ENCODE measurements at places on chromosomes 5 and 9. TPM values are rescaled to one million over a fixed set of nuclear protein-coding genes. Genes with fewer than 3 reads are reported as not detected.
A peak's percentile ranks its signal among the peaks of the same experiment; 100 is the strongest.

DNA sequence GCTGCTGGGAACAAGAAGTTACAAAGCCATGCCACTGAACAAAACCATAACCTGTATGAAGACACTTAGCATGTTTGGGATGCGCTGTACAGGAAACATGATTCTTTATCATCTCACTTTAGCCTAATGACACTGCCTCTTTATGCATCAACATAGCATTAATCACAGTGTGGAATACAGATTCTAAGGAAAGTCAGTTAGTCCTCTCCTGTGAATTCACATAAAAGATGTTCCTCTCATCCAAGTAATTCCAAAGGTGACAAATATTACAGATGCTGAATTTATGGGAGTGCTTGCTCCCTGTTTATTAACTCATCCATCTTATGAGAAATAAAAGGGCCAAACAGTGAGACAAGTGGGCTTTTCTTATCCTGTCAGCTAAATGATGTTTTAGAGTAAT, 1677.7 kb downstream of the EFNA5 start:
- DNase-seq = no peak

DNA sequence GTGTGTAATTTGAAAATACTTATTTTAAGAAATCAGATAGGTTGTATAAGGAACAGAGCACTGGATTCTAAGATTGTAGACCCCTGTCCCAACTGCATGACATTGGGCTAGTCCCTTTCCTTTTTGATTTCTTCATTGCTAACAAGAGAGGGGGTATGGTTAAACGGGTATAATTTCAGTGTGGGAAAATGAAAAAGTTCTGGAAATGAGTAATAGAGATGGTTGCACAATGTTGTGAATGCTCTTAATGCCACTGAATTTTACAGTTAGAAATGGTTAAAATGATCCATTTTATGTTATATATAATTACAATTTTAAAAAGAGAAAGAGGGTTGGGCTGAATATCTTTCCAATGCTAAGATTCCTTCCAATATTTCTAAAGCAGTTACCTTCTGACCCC, 103.3 kb upstream of the LHFPL2 start:
- no peak for DNase-seq

Gene SLC6A18
- 4.7 TPM for polyA plus RNA-seq

- no peak for DNase-seq
These were observed 978 bp upstream of the UBE2B start for GRCh38 chr5:134370311-134370870.

- DNase-seq = no peak
These were observed 4.9 kb upstream of the IFNB1 start for GRCh38 chr9:21082671-21083070.

- no peak for DNase-seq
These were observed 942 bp upstream of the NRG2 start for GRCh38 chr5:140044041-140044440.

DNA sequence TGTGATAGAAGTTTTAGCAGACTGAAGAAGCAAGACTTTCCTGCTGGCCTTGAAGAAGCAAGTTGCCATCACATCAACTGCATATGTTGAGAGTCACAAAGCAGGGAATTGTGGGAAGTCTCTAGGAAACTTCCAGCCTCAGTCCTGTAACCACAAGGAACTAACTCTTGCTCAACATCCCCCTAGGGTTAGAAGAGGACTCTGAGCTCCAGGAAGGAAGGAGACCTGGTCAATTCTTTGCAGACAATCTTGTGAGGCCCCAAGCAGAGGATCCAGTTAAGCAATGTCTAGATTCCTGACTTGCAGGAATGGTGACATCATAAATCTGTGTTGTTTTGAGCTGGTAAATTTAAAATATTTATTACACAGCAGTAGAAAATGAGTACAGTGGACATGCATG, 18.6 kb upstream of the ZNF366 start:
- no peak for DNase-seq

Gene PCA3
- 0.40 TPM for polyA plus RNA-seq

Gene ARAP3
- polyA plus RNA-seq = 17.1 TPM

DNA sequence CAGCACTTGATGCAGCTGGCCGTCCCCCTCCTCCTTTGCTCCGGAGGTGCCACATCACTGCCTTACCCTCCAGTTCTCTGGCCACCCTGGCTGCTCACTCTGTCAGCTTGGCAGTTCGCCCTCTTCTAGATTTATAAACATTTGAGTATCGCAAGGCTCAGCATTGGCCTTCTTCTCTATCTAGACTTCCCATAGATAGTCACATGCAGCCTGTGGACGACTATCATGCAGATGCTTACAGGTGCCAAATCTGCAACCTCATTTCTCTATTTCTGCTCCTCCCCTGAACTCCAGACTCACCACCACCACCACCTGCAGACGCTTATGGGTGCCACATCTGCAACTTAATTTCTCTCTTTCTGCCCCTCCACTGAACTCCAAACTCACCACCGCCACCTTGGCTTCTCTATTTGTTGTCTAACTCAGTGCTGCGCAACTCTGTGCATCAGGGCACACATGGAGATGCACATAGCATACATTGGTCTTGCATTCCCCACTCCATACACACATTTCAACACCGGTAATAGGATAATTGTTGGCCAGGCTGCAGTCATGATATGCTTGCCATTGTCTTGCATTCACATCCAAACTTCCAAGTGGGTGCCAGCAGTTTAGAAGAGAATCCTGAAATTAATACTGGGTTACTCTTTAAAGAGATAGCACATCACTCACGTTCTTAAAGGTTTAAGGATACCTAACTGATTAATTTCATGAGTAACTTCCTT, 1.9 kb upstream of the DAP start:
- no peak for DNase-seq

- peak; percentile 32 for DNase-seq
These were observed at the start of gene MEGF10 for GRCh38 chr5:127290019-127290945. Gene MEGF10, plus strand, starts transcription at chr5:127290796. Its CDS starts 40,513 bp downstream, at chr5:127331309.

GRCh38 chr5:33322632-33323031, 118.1 kb upstream of the TARS1 start:
- no peak for DNase-seq

- DNase-seq = peak; percentile 36
These were observed 144.6 kb downstream of the CETN3 start for GRCh38 chr5:90264689-90265544.

DNA sequence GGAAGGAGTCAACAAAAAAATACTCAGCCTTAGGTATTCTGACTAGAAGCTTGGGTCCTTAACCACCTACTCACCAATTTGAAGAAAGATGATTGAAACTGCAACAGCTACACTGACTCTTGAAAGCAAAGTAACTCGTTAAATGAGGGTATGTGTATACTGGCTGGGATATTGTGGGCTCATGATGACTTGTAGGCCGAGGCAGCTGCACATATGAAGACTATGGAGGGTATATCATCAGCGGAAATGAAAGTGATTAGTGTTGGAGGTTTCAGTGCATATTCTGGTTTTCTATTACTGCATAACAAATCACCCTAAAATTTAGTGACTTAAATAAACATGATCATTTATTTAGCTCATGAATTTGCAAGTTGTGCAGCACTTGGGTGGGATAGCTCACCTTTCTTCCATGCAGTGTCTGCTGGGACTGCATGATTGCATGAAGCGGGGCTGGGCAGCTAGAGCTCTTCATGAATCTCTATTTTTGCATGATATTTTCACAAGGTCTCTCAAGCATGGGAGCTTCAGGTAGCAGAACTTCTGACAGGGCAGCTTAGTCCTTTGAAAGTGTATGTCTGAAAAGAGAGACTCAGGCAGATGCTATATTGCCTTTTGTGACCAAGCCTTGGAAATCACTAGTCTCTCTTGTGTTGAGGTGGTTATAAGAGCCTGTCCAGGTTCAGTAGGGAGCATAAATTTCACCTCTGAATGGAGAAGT, 96.1 kb upstream of the CDKN2B start:
- no peak for DNase-seq

- DNase-seq = no peak
These were observed 96.7 kb upstream of the RETREG1 start for GRCh38 chr5:16713386-16713928.

GRCh38 chr9:14692470-14693250, 572 bp downstream of the ZDHHC21 start:
- no peak for DNase-seq

- no peak for DNase-seq
These were observed 60.6 kb downstream of the SHB start for GRCh38 chr9:38008168-38009034.

DNA sequence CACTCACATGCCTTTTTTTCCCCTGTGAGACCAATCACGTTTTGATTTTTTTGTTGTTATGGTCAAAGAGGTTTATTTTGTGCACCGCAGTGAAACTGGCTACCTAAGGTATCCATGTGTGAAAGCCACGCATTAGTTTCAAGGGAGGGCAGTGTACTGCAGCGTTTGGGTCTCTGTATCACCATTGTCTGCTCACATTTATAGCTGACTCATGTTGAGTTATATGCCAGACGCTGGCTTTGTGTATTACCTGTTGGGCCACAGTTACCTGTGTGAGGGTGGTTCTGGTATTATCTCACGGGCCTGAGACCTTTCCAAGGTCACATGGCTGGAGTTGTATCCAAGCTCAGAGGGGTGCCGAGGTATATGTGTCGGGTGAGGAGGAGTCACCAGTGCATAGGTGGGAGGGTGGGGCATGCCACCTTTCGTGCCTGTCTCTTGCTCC, 75.8 kb downstream of the ARHGAP26 start:
- no peak for DNase-seq

DNA sequence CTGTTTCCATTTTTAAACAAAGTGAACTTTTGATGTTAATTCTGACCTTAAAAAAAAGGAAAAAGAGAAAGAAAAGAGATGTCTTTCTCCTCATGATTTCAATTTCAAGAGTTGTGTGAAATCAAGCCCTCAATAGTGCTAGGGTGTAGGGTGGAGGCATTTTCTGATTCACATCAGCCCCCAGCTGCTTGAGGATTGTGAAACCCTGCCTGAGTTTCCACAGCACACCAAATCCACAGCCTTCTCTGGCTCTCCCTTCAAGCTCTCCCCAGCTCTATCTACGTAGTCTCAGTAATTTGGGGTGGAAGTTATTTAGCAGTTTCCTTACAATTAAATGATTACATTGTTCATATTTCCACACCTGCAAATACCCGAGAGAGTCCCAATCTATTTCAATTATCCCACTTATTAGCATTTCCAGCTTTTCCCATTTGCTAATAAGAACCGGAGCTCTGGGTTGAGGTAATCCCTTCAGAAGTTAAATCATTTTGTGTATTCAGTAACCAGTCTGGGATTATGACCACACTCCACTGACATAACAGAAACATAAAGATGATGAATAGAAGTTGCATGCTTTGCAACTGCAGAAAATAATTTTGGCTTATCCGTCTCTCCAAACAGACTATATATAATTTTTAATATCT, 54.9 kb downstream of the MTX3 start:
- DNase-seq = no peak

GRCh38 chr5:118988866-118989180, 476 bp upstream of the DTWD2 start:
- DNase-seq = peak; percentile 50

DNA sequence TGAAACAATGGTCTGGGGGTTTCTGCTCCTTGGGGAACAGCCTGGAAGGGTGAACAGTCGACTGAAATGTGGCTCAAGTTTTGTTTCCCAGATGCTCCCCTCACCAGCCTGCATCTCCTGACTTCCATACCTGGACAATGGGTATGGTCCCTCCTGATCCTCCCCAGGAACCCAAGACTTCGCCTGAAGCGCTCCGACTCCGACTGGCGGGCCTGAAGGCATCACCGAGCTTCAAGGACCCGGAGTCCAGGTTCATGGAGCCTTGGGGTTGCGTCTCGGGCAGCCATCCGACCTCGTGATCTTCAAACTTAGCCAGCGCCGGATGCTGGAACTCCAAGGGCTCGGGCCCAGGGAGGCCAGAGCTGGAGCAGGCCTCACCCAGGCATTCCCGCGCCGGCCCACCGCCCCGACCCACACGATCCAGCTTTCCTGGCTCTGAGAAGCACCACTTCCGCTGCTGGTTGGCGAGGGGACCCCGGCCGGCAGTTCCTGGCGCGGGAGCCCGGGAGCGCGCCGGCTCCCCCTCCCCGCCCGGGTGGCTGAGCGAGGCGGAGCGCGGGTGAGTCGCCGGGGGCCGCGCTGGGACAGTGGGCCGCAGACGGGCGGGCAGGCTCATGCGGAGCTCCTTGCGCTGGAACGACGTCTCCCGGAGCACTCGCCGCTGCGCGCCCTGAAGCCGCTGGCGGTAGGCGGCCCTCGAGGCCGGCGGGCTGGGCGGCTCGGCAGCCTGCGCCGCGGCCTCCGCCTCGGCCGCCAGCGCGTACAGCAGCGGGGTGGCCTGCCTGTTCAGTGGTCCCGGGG, 5.2 kb downstream of the SHROOM1 start:
- no peak for DNase-seq

- DNase-seq = no peak
These were observed 155.2 kb downstream of the MEF2C start for GRCh38 chr5:88727705-88728313.

DNA sequence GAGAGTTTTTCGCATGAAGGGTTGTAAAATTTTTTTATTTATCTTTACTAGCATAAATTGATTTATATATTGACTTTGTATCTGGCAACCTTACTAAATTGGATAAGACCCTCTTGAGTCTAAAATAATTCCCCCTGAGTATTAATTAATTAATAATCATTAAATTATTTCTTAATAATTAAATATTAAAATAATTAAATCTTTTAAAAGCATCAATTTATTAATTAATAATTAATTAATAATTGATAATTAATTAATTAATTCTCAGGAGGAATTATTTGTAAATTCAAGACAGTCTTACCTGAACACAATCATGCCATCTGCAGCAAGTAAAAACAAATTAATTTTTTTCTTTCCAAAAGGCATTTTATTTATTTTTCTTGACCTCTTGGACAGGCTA, 370.4 kb upstream of the PTPRD start:
- DNase-seq = no peak

Gene PNPLA7
- 2.3 TPM for polyA plus RNA-seq
